ENCODE measurements at places on chromosomes 13 and 19. TPM values are rescaled to one million over a fixed set of nuclear protein-coding genes. Genes with fewer than 3 reads are reported as not detected.

DNA sequence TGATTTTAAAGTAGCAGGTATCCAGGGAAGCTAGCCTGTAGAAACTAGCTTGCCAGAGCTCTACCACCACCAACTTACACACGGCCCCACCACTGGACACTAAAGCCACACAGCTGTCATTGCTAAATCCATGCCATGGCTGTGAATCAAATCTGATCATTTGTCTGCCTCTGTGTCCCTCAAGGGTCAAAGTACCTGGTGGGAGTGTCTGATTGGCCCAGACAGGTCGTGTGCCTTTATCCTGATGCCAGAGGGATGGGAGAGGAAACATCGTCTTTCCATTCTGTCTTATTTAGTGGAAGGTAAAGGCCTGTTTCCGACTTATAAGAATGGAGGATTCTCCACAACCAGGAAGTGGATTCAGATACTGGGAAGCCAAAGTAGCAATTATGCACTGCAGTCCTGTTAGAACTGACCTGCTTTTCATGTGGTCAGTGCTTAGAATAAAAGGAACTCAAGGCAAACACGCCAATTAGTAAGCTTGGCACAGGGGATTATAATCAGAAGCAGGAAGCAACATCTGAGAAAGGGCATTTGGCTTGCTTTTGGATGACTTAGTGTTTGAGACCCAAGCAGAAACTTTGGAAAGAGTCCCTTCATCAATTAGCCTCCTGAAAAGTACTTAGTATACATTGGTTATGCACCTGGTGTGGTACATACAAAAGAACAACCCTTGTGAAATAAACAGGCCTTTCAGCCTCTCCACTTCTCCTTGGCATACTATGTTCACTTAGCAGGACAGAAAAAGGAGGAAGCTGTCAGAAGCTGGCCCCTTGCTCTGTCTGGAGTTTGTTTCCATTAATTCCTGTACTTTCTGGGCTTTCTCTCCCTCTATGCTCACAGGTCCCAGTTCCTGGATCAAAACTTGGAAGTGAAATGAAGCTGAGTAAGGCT is 192.4 kb downstream of the NUFIP1 start:
- DNase-seq: no peak

- DNase-seq: no peak
These were observed 7.8 kb upstream of the OPA3 start for GRCh38 chr19:45592366-45592765.

GRCh38 chr19:40627486-40628279 is 26.5 kb downstream of the LTBP4 start:
- no peak for DNase-seq

DNA sequence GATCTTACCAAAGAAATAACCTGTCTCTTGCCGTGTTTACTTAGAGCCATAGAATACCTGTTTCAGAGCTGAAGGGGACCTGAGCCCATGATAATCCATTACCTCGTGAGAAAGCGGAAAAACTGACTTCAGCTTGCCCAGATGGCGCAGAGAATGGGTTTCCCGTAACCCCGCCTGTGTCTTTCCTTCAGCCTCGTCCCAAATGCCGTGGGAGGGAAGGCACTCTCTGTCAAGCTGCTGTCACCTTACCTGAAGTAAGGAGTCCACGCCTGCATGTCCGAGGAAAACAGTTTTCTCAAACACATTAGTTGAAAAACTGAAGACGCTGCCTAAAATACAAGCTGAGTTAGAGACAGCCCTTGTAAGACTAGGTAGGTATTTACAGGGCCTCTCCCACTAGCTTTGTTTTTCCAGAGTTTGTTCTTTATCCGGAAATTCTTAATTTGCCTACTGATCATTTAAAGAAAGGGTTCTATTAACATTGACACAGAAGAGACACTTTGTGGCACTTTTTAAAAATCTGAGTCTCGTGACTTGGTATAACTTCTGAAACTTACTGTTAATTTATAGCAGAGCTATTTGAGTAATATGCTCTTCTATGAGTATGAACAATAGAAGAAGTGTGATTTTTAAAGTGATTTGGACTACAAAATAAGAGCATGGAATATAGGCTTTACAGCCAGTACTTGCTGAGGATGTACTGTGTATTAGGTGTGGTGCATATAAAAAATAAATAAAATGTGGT is 1.3 kb upstream of the INTS6 start:
- DNase-seq: peak; percentile 22

- DNase-seq: no peak
These were observed 166.3 kb downstream of the STK24 start for GRCh38 chr13:98410612-98411011.

- DNase-seq: no peak
These were observed 85.2 kb upstream of the SPATA13 start for GRCh38 chr13:24075137-24075975.

MCF2L gene
- total RNA-seq: 13.0 TPM

COX7A1 gene
- not detected for total RNA-seq

- DNase-seq: peak; percentile 53
These were observed 1.0 kb upstream of the CTXN1 start for GRCh38 chr19:7926727-7927604.

DNA sequence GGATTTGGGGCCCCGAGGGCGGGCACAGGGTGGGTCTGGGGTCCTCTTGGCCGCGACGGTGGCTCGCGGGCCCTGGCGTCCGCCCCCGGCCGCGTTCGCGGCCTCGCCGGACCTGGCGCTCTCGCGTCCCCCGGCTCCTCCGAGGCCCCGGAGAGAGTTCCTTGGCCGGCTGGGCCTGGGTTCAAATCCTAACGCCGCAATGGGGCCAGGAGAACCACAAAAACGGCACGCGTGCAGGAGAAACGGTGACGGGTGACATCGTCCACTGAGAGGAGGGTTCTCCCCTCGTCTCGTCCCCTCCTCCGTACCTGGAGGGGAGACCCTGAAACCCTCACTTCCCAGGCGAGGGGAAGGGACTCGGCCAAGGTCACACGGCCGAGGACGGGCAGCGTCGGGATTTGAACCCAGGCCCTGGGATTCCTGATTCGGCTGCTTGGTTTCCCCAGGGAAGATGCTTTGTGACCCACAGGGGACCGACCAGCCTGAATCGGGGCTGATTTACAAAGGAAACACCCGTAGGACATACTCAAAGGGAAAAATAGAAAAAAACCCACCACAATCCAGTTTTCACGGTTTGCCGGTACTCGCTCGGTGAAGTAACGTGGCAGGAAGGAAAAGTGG is 624 bp downstream of the SAFB start:
- no peak for DNase-seq

KLF5 gene
- total RNA-seq: 10.8 TPM

GRCh38 chr13:111382411-111382810 is 62.0 kb downstream of the TEX29 start:
- DNase-seq: no peak

DNA sequence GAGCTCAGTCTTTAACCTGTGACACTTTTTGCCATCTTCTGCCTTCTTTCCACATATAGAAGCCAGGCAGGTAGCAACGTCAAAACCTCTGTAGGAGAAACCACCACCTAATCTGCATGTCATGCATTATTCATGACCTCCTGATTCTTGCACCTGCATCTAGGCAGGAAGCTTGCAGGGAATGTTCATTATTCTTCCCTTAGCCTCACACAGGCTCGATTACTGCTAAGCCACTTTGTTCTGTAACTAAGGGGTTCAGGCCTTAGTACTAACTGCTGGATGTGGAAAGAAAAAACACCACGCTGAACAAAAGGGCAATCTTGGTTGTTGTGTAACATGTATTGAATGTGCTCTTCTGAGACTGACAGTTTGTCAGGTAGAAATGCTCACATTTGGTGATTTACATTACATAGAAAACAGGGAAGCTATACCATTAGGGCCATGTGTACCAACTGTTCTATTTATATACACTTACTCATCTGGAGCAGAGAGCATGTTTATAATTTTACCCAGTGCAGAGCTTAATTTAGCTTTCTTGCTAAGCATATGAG is 366.9 kb downstream of the KLF12 start:
- DNase-seq: no peak

- no peak for DNase-seq
These were observed 22.7 kb upstream of the NAXD start for GRCh38 chr13:110592665-110593064.

DNA sequence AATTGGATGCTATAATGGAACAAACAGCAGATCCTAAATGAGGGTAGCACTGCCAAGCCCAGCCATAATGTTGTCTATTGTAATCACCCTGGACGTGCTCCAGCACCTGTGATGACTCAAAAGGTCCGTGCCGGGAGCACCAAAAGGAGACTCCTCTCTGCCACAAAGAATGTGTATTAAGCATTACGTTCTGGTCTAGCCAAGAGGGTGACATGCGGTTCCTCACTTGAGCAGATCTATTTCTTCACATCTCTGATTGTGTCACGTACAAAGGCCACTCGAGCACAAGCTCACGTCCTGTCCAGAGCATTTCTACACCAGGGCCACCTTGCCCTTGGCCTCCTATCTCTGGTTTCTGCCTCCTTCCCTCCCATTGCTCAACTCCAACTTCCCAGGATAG is 219.9 kb upstream of the IRS2 start:
- no peak for DNase-seq

GRCh38 chr13:100659578-100659977 is 15.0 kb downstream of the TMTC4 start:
- no peak for DNase-seq

ZNF382 gene
- total RNA-seq: 4.4 TPM

ATP8B3 gene
- total RNA-seq: 3.2 TPM

DNA sequence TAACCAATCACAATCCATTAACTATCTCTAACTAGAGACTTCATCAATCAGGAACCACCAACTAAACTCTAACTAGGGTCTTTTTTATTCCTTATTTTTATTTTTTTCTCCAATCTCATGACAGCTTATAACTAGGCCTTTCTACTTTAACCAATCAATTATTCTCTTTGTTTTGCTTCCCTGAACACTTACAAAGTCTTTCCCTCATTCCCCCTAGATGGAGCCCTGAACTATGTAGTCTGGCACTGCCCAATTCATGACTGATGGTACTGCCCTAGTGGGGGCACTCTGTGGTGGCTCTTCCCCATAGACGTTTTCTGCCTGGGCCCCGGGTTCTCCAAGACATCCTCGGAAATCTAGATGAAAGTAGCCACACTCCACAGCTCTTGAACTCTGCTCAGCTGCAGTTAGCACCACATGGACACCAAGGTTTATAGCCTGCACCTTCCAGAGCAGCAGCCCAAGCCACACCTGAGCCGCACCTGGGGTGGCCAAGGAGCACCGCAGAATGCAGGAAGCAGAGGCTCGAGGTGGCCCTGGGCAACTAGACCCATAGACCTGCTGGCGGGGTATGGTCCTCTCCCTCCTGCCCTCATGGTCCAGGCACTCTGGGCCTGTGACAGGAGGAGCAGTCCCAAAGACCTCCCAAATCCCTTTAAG is 6.6 kb downstream of the ATP7B start:
- DNase-seq: no peak

TMEM272 gene
- 2.8 TPM for total RNA-seq

CALR3 gene
- total RNA-seq: not detected

GRCh38 chr13:104086759-104087158 is 1020.5 kb upstream of the SLC10A2 start:
- no peak for DNase-seq

- DNase-seq: no peak
These were observed 10.3 kb upstream of the CACNG7 start for GRCh38 chr19:53898636-53899341.

ZNF563 gene
- 5.1 TPM for total RNA-seq

- no peak for DNase-seq
These were observed 135.8 kb upstream of the KLF12 start for GRCh38 chr13:74270018-74270417.

- DNase-seq: no peak
These were observed 58.7 kb upstream of the NBEA start for GRCh38 chr13:34883396-34883795.

DNA sequence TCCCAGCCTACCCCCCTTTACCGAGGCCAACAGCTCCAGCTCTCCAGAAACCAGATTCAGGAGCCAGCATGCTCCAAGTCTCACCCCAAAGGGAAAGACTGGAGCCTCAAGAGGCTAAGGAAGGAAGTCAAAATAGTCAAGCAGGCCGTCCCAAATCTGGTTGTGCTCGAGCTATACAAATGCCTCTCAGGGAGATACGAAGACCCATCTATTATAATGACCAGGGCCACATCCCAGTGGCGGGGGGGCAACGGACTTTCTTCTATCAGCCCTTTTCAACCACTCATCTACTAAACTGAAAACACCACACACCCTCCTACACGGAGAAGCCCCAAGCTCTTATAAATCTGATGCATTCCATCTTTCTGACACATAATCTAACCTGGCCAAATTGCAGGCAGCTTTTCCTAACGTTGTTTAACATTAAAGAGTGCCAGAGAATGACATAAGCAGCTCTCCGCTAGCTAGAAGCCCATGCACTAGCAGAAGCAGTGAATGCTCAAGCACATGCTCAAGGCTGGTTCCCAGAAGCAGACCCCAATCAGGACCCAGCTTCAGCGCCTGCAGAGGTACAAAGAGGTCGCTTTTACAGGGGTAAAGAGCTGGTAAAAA is 104.6 kb upstream of the ZNF98 start:
- no peak for DNase-seq

DNA sequence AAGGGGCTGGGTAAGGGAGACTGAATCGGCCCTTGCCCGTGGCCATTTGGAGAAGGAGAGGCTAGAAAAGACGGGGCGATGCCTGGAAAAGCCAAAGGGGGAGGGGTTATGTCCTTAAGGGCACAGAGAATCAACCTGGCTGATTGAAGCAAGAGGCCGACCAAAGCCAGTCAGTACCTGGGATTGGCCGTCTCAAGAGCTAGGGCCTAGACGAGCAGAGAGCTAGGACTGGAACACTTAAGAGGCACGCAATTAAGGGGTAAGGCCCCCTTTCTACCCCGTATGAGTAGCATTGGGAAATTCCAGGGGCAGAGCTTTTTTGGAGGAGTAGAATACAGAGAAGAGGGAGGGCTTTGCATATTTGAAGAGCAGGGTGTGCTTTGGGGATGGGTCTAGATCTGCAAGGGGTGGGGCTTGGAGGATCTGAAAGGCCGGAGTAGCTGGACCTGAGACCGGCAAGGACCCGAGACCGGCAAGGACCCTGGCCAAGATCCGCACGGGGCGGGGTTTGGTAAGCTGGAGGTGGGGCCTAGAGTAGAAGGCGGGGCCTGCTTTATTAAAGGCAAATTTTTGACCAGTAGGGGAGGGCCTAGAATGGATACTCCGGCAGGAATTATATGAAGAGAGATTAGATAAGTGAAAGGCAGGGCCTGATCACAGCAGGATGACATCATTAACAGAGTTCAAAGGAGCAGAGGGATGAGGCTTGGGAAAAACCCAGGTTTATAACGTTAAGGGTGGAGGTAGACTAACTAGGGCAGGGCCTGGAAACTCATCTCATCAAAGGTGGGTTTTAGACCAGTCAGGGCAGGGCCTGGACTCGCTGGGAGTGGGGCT is 10.7 kb upstream of the CACNG6 start:
- DNase-seq: no peak

CHST8 gene
- total RNA-seq: not detected

TLE6 gene
- not detected for total RNA-seq

GRCh38 chr13:112826565-112826964 is 136.7 kb downstream of the ATP11A start:
- no peak for DNase-seq
